Chondrocyte (in vitro differentiated cells): ENCODE measurements at places on chromosomes 3 and 15. TPM values are rescaled to one million over a fixed set of nuclear protein-coding genes. Genes with fewer than 3 reads are reported as not detected.

The SAXO2 gene
- 0.90 to 5.1 TPM (median 1.0 TPM) in 3 replicates for total RNA-seq

GRCh38 chr15:87896936-87897335 lies 359.6 kb downstream of the NTRK3 start:
- no peak overlapping the region for H3K27ac ChIP-seq
- no peak overlapping the region for H3K4me3 ChIP-seq
- H3K36me3 ChIP-seq, result no peaks in the 10 kb centered on the region
- H3K27me3 ChIP-seq, result no peaks in the 10 kb centered on the region
- H3K4me1 ChIP-seq, result no peaks in the 10 kb centered on the region
- no peak for DNase-seq

The CNTN3 gene
- 0.60 to 2.1 TPM (median 1.5 TPM) in 3 replicates for total RNA-seq

The UCN2 gene
- 1.6 to 3.4 TPM (median 3.3 TPM) in 3 replicates for total RNA-seq

- H3K36me3 ChIP-seq, result peaks cover 7% of the 10 kb centered on the region
- no peak overlapping the region for H3K4me3 ChIP-seq
- no peaks in the 10 kb centered on the region for H3K27me3 ChIP-seq
- H3K27ac ChIP-seq, result no peak overlapping the region
Observed at GRCh38 chr3:110491413-110491812, 580.2 kb upstream of the NECTIN3 start.

The CEMIP gene
- total RNA-seq, result 138 to 146 TPM (median 143 TPM) in 3 replicates
